ENCODE measurements at places on chromosomes 1 and 21. TPM values are rescaled to one million over a fixed set of nuclear protein-coding genes. Genes with fewer than 3 reads are reported as not detected.

GRCh38 chr1:33985656-33986055 lies 121.8 kb downstream of the HMGB4 start:
- no peak overlapping the region for H3K27ac ChIP-seq
- H3K4me3 ChIP-seq, result no peak overlapping the region
- no peaks in the 10 kb centered on the region for H3K27me3 ChIP-seq
- no peaks in the 10 kb centered on the region for H3K4me1 ChIP-seq

Gene GBP7
- not detected for total RNA-seq

GRCh38 chr1:29626066-29626465 lies 389.7 kb downstream of the PTPRU start:
- no peak overlapping the region for H3K4me3 ChIP-seq
- DNase-seq, result no peak
- H3K4me1 ChIP-seq, result no peaks in the 10 kb centered on the region
- no peak overlapping the region for H3K27ac ChIP-seq
- H3K36me3 ChIP-seq, result no peaks in the 10 kb centered on the region

DNA sequence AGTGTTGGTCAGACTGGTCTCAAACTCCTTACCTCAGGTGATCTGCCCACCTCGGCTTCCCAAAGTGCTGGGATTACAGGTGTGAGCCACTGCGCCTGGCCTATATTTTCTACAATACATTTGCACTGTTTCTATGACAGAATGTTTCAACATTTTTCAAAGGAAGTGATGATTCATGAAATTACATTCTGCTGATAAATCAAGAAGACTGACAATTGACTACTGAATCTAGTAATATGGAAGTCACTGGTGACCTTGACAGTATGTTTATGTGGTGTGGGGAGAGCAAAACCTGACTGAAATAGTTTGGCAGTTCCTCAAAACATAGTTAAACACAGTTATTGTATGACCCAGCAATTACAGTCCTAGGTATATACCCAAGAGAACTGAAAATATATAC lies 18.1 kb downstream of the LRIF1 start:
- H3K27me3 ChIP-seq, result no peaks in the 10 kb centered on the region
- peaks cover 25% of the 10 kb centered on the region for H3K36me3 ChIP-seq
- no peak for DNase-seq
- no peaks in the 10 kb centered on the region for H3K4me1 ChIP-seq
- H3K27ac ChIP-seq, result no peak overlapping the region

DNA sequence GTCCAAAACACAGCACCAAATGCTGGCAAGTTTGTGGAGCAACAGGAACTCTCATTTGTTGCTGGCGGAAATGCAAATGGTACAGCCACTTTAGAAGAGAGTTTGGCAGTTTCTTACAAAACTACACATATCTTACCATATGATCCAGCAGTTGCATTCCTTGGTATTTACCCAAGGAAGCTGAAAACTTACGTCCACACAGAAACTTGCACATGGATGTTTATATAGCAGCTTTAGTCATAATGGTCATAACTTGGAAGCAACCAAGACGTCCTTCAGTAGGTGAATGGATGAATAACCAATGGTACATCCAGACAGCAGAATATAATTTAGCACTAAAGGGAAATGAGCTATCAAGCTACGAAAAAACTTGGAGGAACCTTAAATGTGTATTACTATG lies 66.4 kb downstream of the MARK1 start:
- no peak overlapping the region for H3K27ac ChIP-seq
- no peaks in the 10 kb centered on the region for H3K27me3 ChIP-seq
- H3K4me1 ChIP-seq, result no peaks in the 10 kb centered on the region
- no peak for DNase-seq
- H3K36me3 ChIP-seq, result no peaks in the 10 kb centered on the region

Gene TRIM63
- 0.95 TPM for total RNA-seq

Measured in Peyer's patch (tissue), 4 donors.